Mesenteric fat pad (tissue), 1 donor: ENCODE measurements at places on chromosomes 6 and 20.

GRCh38 chr6:138485586-138486248 lies 13.6 kb downstream of the NHSL1 start:
- DNase-seq, result no peak

- DNase-seq, result no peak
These were observed 62.0 kb upstream of the HFE start for GRCh38 chr6:26025047-26025893.

DNA sequence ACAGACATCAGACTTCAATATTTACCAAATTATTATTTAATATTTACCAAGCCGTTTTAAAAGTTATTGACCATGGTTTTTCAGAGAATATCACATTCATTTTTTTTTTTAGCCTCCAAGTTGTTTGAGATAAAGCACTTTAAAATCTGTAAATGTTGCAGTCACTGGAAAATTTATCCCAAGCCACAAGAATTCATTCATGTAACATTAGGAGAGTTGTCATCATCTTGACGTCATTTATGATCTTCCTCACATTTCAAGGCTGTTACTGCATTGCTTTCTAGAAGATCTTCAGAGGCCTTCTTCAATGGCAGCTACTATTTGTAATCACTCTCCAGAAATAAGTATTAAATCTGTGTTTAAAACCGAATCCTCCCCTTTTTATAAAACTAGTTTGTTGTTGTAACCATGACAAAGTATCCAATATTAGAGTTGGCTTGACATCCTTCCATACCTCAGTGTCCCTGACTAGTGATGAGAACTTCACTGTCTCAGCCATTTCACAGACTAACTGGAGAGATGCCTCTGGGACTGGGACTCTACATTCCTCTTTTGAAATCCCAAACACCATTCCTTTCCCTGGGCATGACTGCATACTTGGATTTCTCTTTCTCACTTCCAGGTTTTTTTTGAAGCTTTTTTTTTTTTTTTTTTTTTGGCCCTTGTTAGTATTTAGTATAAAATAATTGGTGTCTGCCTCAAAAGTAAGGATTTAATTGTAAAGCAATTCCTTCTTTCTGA lies 100.1 kb downstream of the ZFAND3 start:
- DNase-seq, result no peak

DNA sequence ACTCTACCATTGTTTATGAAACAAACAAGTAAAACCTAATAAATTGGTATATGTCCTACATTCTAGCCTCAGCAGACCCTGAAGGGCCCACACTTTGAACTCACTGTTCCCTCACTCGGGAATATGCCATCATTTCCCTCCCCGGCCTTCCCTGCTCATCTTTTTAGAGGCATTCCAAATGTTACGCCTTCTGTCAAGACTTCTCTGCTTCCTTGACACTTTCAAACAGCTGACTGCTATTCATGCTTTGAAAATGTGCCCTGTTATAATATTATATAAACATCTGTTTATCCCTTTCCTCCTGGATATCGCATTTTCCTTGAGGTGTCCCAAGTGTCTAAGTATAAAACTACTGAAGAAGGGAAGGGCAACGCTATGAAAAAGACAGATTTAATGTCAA lies 249.5 kb upstream of the THEMIS start:
- no peak for DNase-seq

GRCh38 chr20:46400828-46401477 lies 5.5 kb downstream of the ELMO2 start:
- DNase-seq, result no peak

GRCh38 chr6:4790158-4790899 lies 14.1 kb downstream of the CDYL start:
- DNase-seq, result no peak

GRCh38 chr6:74284284-74284683 lies 588.3 kb downstream of the CD109 start:
- DNase-seq, result no peak

- DNase-seq, result no peak
These were observed 423.2 kb downstream of the PREX1 start for GRCh38 chr20:48404598-48404997.

DNA sequence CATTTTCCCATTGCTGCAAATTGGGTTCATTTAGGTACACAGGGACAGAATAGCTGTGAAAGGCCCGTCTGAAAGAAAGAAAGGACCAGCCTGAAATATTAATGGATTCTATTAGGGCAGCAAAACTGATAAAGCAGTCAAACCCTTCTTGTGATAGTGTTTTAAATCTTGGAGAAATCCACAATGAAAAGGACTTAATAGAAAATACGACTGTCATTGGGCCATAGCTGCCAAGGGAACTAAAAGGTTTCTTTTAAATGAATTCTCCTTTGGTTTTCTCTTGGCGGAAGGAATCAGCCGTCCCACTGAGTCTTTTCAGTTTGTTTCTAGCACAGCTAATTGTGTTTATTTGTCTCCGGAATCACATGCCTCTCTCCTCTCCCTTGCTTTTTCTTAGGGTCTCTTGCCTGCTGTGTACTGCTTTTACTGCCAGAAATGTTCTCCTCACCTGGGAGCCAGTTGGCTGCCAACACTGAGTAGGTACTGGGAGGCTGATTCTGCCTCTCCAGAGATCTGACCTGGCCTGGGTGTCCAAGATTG lies 11.3 kb downstream of the PAQR8 start:
- no peak for DNase-seq

GRCh38 chr6:95294043-95294442 lies 283.3 kb upstream of the MANEA start:
- no peak for DNase-seq

- DNase-seq, result no peak
These were observed 15.8 kb downstream of the TRAPPC3L start for GRCh38 chr6:116529466-116530290.

- no peak for DNase-seq
These were observed 957 bp upstream of the VEGFA start for GRCh38 chr6:43768983-43769525.

DNA sequence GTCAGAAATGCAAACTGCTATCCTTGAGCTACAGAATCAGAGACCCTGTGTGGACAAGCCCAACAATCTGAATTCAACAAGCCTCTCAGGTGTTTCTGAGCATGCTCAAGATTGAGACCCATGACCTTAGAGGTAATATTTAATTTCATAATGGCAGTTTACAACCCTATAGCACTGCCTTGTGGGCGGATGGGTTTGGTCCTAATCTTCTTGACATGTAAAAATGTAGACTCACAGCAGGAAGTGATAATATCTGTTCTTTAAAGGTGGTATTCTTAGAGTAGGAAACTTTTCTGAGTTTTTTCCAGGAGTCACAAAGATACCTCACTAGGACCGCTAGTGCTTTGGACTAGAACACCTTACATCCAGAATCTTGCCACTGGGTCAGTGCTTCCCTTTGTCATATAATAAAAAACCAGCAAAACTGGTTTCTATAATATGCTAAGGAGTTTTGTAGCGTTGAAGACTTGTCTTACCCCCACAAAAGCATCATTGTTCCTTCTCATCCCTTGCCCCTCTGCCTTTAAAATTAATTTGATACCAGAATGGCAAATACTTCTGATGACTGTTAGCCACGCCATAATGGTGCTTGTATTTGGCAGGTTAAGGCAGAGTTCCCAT lies 52.6 kb downstream of the E2F3 start:
- DNase-seq, result no peak

DNA sequence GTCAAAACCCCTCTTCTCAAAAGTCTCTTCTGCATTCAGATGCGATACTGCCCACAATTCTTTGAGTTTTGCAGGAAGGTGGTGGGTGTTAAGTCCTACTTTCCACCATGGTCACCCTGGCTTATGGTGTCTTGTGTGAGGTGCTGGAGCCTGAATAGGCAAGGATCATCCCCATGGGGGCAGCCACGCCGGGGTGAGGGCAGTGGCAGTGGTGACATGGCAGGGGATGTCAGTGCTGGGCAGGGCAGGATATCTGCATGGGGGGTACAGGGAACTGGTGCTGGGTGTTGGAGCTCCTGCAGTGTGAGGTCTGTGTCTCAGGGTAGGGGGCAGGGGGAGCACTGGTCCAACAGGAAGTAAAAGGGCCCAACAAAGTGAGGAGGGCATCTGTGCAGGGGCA lies 2.3 kb downstream of the MAS1 start:
- DNase-seq, result peak; percentile 72
